ENCODE measurements at places on chromosomes 4 and X.

- no peak for DNase-seq
Observed at GRCh38 chrX:103811858-103812257, 20.2 kb downstream of the RAB9B start.

- DNase-seq: no peak
Observed at GRCh38 chrX:115533485-115533884, 27.5 kb upstream of the PLS3 start.

DNA sequence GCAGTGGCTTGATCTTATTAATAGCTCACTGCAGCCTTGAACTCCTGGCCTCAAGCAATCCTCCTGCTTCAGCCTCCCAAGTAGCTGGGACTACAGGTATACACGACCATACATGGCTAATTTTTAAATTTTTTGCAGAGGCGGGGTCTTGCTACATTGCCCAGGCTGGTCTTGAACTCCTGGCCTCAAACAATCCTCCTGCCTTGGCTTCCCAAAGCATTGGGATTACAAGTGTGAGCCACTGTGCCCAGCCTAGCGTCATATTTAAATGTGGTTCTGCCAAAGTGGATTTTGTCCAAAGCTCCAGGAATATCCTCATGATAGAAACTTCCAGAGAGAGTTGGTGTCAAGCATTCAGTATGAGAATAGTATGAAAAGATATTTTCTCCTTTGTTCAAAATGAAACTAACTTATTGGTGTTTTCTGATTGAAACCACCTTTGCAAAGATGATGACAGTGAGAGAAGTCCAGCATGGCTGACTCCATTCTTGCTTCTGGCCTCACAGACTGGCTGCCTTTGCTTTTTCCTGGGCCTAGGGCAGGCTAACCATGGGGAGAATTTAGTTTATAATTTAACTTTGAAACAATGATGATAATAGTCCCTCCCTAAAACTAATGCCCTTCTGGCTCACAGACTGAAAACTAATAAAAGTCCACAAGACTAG is 129.0 kb downstream of the C4orf51 start:
- no peak for DNase-seq

DNA sequence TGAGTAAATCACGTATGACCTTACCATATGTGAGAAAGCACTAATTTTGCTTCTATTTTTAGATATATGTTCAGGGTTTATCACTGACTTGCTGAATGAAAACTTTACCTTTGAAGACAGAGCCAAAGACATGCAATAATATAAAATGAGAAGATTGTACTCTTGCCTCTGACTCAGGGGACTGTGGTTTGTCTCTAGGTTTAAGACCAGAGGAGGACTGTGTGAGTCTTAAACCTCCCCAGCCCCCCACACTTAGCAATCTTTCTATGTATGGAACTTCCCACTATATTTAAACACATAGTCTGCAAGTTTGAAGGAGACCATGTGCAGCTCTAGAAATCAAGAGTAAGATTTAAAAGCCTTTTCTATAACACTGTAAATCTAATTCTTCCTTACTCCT is 368.7 kb upstream of the FAM241A start:
- no peak for DNase-seq

DNA sequence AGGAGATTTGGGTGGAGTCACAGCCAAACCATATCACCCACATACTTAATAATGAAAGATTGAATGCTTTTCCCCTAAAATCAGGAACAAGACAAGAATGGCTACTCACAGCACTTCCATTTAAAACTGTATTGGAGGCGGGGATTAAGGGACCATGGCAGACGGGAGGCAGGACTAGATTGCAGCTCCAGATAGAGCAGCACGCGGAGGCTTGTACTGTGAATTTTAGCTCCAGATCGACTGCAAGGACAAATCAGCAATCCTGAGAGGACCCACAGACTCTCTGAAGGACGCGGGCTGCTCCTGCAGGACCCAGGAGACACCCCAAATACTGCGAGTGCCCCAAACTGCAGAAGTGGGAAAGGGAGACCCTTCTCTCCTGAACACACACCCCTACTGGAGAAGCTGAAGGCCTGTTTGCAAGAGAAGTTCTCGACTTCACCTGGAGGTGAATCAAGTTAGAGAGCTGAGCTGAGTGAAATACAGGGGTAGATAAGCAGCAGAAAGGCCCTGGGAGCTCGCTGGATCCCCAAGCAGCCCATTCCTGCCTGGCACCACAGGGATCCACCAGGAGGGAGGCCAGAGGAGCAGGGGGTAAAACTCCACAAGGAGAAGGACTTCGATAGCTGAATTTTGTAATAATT is 207.4 kb upstream of the INTU start:
- DNase-seq: no peak

DNA sequence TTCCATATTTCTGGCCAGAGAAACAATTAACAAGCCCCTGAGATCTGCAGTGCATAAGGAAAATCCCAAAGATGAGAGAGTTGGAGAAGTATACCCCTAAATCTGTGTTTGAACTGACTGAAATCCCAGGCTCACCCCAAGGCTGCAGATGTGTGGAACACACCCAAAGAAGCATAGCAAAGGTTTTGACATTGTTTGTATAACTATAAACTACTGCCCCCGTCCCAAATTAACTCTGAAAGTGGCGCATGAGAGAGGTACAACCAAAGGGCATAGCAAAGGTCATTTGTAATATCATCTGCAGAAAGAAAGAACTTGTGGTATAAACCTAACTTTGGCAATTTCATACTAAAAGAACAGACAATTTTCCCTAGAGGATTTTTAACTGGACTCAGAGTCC is 157.9 kb downstream of the DCAF12L1 start:
- no peak for DNase-seq

GRCh38 chr4:185470501-185471195 is 885 bp downstream of the CCDC110 start:
- no peak for DNase-seq

DNA sequence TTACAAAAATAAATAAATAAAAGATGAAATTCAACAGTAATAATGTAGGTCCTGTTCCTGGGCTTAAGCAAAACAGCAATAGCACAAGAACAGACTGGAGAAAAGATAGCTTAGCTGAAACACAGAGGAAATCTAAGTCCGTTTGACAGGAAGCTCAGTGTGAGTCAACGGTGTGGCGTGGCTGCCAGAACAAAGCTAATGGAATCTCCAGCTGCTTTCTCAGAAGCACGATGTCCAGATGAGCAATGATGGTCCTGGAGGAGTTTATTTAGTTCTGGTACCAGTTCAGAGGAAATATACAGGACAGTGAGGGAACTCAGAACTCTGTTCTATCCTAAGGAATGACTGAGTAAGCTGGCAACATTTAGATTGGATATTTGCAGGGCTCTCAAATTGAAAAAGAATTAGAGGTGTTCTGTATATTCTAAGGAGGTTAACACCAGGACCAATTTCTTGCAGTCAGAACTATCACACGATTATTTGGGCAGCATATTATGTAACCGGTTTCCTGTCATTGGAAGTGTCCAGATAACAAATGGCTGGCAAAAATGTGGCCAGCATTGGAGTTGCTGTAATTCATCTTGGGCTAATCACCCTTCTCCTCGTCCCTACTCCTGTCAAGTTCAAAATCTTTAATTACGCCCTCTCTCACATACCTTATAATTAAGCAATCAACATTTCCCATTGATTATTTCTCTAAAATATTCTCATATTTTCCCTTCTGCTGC is 12.7 kb downstream of the GAB3 start:
- DNase-seq: peak; percentile 77

- DNase-seq: peak; percentile 56
Observed at GRCh38 chr4:71553605-71554004, 214.8 kb downstream of the SLC4A4 start.

- DNase-seq: no peak
Observed at GRCh38 chr4:5980436-5981155, 37.6 kb downstream of the C4orf50 start.

- DNase-seq: no peak
Observed at GRCh38 chrX:53729751-53730150, 43.2 kb upstream of the HUWE1 start.

DNA sequence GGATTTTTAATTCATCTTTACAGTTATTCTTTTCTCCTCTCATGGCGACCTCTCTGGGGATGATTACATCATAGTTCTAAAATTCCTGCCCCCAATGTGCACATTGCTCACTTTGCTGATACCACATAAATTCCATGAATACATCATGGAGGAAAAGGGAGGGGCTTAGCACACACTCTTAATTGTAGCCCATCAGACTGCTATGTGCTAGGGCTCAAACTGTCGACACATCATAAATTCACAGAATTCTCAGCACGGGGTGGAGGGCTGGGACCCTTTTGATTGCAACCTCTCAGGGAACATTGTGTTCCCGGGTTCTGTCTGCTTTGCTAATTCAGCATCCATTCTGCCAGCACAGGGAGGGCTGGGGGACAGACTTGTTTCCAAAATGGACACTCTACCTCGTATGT is 592.9 kb downstream of the BCOR start:
- DNase-seq: no peak

GRCh38 chr4:184845367-184846021 is 19.7 kb upstream of the ACSL1 start:
- DNase-seq: no peak

GRCh38 chr4:143294310-143294709 is 42.4 kb upstream of the GAB1 start:
- DNase-seq: no peak

GRCh38 chrX:10216208-10216607 is 59.4 kb downstream of the CLCN4 start:
- DNase-seq: no peak

GRCh38 chr4:5340991-5341451 is 289.7 kb downstream of the STK32B start:
- no peak for DNase-seq

- peak; percentile 1 for DNase-seq
Observed at GRCh38 chr4:32748498-32748897, 2028.3 kb downstream of the PCDH7 start.

- DNase-seq: no peak
Observed at GRCh38 chrX:141341341-141341740, 99.0 kb upstream of the SPANXC start.

GRCh38 chr4:78938474-78938867 is 767 bp downstream of the PAQR3 start:
- peak; percentile 12 for DNase-seq

GRCh38 chr4:170386511-170386910 is 296.8 kb upstream of the AADAT start:
- DNase-seq: no peak

DNA sequence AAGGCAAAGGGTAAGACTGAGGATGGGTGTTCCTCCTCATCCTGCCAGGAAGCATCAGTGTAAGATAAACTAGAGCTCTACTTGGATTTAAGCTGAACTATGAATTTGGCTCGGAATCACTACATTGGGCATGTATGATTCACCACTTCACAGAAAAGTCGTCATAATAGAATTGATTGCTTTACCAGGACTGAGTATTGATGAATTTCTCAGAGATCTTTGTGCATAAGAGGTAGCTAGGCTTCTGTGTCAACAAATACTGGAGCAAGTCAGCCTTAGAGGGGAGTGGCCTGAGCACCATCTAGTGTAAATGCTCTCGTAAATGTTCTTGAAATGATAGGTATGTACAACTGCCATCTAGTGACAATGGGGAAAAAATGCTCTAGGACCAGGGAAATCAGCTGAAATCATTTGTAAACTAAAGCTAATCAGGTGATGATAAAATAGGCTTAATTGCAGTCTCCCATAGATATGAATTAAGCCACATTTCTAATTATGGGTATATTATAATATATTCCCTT is 309.5 kb upstream of the FMR1 start:
- peak; percentile 45 for DNase-seq

DNA sequence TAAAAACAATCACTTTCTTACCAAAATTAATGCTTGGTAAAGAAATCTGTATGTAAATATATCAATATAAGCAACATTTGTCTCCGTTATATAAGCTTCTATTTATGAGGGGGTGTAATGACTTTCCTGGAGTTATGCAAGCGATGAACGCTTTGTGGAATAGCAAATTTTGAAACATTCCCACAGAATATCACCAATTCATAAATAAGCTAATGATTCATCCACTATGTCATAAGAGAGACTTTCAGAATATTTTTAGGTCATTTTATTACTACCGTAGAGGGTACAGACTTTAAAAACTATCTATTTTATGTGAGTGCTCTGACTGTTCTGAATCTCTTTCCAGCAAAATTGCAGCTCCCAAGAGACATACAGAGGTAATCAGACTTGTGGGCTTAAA is 179.5 kb upstream of the FTHL17 start:
- no peak for DNase-seq

DNA sequence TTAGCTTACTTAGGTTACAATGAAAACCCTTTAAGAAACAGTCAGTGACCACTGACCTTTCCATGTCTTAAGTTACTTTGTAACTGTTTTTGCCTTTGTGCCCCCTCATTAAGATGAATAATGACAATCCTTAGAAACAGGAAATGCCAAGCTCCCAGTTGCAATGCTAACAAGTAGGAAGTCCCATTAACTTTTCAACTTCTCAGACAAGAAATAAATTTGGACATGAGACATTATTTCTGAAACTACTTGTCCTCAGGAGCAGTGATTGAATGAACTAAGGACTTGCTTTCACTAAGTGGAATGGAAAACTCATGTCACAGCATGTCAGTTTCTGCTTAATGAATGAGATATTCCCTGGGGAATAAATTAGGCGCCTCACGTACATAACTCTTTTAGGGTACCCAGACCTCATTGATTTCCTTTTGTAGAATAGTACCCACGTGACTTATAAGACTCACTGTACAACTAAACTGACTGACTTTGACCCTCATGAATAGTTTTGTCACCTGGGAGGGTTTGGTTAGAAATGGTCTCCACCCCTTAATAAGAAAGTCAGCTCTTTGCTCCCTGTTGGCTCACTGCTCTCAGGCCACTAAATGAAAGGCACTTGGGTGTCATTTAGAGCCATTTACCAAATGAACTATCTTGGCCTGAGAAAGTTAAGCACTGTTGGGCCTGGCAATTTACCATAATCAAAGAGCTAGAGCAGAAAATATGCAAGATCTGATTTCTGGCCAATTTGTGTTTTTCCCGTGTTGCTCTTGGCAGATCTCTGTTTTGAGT is 383.9 kb downstream of the RPA4 start:
- no peak for DNase-seq
